T-helper 1 cell (primary cell): ENCODE measurements at places on chromosomes 5 and 9.

- DNase-seq, result no peak
Measured at GRCh38 chr5:24407466-24407865, 237.3 kb downstream of the CDH10 start.

GRCh38 chr9:15374310-15374709 is 48.4 kb upstream of the SNAPC3 start:
- no peak for DNase-seq

DNA sequence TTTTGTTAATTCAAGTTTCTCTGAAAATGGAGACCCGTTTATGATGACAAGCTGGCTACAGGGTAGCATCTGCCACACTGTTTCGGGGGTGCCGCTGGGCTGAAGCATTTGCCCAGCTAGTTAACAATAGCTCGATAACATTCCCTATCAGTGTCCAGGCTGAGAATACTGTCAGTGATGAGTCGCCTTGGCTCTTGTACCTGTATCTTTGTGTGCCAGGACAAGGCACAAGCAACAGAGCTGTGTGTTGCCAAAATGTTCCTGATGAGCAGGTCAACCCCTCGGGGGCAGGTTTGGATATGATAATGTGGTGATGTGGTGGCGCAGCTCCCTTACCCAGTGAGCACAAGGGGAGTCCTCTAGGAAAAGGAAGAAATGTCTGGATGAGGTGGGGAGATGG is 7.0 kb downstream of the TGFBI start:
- DNase-seq, result no peak

- no peak for DNase-seq
Measured at GRCh38 chr5:143229896-143230675, 173.4 kb downstream of the NR3C1 start.

DNA sequence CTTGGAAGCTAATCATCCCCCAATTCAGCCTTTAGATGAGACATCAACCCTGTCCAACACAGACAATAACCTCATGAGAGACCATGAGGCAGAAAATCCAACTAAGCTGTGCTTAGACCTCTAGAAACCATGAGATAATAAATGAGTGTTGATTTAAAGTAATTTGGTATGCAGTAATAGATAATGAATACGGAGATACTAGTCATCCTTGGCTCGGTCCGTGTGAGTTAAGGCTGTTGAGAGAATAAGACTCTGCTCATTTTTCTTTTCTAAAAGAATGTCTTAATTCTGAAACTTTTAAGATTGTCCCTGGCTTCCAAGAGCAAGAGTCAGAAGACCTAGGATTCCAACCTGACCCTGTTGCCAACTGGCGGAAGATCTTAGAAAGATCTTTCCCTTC is 6.1 kb downstream of the TNC start:
- no peak for DNase-seq

GRCh38 chr5:117680426-117680825 is 1105.8 kb upstream of the SEMA6A start:
- no peak for DNase-seq

- no peak for DNase-seq
Measured at GRCh38 chr9:79200336-79200735, 371.4 kb upstream of the TLE4 start.

DNA sequence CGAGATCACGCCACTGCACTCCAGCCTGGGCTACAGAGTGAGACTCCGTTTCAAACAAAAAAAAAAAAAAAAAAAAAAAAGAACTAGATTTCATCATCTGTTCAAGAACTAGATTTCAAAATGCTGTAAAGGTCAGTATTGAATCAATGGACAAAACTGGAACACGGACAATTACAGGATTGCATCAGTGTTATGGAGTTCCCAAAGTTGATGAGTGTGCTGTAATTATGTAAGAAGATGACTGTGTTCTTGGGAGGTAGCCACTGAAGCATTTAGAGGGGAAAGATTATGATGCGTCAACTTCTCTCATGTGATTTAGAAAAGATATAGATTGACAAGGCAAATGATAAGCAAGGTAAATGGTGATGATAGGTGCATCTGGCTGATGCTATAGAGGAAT is 6.5 kb downstream of the FAM240B start:
- no peak for DNase-seq

GRCh38 chr9:98986866-98987651 is 43.4 kb downstream of the COL15A1 start:
- DNase-seq, result no peak

GRCh38 chr9:119951591-119951990 is 582.4 kb upstream of the BRINP1 start:
- no peak for DNase-seq

DNA sequence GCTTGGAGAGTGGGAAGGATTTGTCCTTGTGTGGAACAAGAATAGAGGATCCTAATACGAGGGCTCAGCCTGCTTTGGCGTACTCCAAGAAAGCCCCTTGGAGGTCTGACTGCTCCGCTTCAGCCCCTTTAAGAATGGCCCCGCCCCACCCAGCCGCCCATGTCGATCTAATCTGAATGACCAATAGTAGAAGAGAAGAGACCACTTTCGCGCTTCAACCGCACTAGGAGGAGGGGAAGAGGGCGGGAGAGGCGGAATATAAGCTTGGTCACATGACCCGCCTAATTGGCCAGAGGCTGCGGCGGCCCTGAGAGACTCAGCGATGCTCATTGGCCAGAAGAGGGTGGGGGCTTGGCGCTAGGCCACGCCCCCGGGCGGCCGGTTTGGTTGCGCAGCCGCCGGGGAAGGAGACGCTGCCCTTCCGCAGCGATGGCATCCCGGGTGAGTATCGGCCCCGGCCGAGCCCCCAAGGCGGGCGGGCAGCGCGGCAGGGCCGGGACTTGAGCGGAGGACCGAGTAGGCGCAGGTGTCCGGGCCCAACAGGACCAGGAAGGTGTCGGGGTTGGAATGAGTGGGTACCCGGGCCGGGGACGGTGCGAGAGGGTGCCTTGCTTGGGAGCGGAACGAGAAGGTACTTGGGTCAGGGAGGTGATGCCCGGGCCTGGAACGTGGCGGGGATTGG is at the start of gene MIGA2:
Gene MIGA2, plus strand, starts transcription at position 386 of the 682 bp plus-strand sequence. CDS start 3,969 bp downstream, outside the sequence.
- peak; percentile 86 for DNase-seq

- DNase-seq, result no peak
Measured at GRCh38 chr9:5263351-5264218, 32.4 kb downstream of the INSL4 start.

GRCh38 chr5:159319363-159319762 is 10.9 kb downstream of the IL12B start:
- DNase-seq, result no peak

DNA sequence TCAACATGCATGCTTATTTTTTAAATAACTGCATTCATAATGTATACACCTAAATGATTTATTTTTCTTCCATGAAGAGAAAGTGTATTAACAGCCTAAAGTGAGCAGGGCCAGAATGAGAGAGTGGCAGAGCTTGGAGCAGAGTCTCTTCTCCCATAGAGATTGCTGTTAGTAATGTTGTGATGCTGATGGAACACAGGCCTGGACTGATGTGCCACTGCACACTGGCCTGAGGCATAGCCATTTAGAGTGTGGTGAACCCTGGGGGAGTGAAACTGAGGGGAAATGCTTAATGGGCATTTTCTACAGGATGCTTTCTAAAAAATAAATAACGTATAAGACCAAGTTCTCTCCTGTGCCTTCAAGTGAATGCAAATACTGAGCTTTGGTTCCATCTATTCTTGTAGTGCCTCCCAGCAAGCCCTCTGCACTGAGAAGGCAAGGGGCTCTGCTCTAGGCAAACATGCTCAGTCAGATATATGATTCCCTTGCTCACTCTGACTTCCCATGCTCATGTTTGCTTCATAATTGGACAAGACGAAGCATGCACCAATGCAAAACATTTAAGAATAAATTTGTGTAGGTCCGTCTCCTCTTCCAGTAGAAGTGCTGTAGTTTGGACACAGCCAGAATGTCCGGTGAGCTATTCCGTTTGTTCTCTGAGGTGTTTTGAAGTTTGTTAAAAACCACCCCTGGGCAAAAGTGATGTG is 185.7 kb downstream of the PBX3 start:
- no peak for DNase-seq

GRCh38 chr9:70049236-70049635 is 5.6 kb downstream of the MAMDC2 start:
- DNase-seq, result no peak

DNA sequence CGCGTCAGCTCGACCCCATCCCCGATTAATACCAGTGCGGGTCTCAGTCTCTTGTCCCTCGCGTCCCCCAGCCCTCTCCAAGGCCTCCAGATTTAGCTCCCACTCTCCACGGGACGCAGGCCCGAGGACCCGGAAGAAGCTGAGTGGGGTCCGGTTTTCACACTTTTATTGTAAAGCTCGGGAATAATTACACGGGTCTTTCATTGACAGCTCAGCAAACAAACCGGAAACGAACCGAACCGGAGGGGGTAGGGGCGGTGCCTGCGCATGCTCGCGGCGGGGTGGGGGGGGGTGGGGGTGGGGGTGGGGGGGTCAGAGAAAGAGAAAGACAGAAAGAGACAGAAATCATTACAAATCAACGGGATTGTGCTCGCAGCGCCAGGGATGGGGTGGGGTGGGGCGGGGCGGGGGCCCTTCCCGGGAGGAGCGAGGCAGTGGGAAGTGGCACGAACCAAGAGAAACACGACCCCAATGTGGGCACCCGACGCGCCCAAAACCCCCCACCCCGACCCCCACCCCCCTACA is 27.9 kb downstream of the PCDH1 start:
- peak; percentile 16 for DNase-seq

GRCh38 chr5:6766604-6767093 is 53.4 kb downstream of the TENT4A start:
- no peak for DNase-seq

DNA sequence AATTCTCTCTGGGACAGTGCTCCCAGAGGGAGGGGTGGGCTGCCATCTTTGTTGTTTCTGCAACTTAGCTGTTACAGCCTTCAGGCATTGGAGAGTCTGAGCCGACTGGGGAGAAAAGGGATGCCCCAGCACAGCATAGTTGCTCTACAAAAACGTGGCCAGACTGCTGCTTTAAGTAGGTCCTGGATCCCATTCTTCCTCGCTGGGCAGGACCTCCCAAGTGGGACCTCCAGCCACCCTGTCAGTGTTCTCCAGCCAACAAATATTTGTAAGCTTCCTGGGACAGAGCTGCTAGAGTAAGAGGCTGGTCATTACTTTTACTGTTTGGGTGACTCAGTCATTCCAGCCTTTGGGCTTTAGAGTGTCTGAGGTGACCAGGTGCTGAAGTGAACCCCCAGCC is 292.7 kb upstream of the NREP start:
- no peak for DNase-seq

GRCh38 chr9:82498541-82499317 is 510.2 kb downstream of the SPATA31D1 start:
- DNase-seq, result no peak

GRCh38 chr9:111050819-111051218 is 12.5 kb upstream of the LPAR1 start:
- DNase-seq, result no peak

- DNase-seq, result no peak
Measured at GRCh38 chr5:138815529-138815928, 59.6 kb downstream of the LRRTM2 start.

DNA sequence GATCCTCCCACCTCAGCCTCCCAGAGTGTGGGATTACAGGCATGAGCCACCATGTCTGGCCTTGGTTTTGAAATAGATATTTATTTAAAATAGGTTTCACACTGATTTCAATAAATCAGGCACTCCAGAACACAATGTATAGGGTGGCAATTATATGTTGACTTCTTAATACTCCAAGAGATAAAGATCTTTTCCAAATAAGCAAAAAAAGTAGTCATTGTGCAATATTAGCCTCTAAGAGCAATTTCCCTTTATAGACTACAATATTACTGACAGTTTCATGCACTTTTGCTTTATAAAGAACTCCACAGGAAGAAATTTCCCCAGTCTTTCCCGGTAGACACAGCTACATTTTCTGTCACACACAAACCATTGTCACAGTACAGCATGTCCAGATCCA is 23.4 kb upstream of the RUFY1 start:
- DNase-seq, result no peak

- DNase-seq, result no peak
Measured at GRCh38 chr5:138640646-138641254, 65.5 kb upstream of the HSPA9 start.

DNA sequence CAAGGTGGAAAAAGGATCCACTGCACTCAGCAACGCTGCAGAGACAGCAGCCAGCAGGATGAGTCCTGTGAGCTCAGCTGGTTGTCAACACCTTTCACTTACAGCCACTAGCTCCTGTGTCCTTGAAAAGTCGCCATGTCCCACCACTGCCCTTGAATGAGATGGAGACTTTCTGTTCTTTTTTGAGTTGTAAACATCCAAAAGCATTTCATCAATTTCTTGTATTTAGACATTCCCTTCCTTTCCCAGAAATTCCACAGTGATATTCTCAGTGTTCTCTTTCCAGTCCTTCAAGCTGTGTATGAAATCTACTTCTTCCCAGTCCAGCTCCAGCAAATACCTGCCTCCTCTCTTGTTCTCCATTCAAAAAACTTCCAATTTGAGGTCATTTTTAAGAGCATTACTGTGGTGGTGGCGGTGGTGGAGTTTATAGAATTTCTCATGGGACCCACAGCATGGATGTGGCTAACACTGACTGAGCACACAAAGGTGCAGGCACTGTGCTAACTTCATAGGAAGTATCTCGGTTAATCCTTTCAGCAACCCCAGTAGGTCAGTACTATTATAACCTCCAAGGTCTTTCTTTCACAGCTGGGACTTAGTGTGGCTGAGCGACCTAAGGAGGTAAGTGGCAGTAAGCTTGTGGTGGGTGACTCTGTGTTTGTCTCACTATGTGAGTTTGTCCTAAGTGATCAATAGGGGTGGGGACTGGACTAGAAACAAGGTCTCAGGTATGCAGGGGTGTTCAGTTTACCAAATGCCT is 15.0 kb upstream of the GPX3 start:
- no peak for DNase-seq

DNA sequence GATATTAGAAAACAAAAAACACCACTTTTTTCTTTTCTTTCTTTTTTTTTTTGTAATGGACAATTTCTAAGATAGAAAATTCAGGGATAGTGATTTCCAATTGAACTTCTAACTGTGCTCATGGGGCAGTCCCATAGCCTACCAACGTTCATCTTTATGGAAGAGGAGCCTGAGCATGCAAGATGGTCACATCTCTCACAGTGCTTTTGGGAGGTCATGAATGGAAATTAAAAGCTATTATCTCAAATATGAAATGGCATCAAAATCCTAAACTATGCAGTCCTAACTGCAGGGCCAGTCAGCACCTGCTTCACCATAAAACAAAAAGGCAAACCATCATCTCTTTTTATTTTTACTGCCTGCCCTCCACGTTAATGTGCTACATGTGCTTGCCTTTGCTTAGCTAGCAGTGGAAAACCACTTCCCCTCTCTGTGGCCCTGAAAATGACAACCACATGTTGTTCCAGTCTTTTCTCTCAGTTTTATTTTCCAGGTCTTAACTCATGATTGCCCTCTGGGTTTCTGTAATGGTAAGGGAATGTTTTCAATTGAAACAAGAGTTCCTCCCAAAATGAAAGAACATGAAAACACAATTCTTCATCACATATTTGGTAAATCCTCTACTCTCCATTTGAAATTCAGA is 16.7 kb downstream of the IFNB1 start:
- no peak for DNase-seq
